ENCODE measurements at places on chromosomes 1 and 21.
A peak's percentile ranks its signal among the peaks of the same experiment; 100 is the strongest.

GRCh38 chr1:66503841-66504470 lies 30.0 kb upstream of the SGIP1 start:
- DNase-seq: no peak

GRCh38 chr1:219174460-219175211 lies 958 bp downstream of the LYPLAL1 start:
- DNase-seq: no peak

DNA sequence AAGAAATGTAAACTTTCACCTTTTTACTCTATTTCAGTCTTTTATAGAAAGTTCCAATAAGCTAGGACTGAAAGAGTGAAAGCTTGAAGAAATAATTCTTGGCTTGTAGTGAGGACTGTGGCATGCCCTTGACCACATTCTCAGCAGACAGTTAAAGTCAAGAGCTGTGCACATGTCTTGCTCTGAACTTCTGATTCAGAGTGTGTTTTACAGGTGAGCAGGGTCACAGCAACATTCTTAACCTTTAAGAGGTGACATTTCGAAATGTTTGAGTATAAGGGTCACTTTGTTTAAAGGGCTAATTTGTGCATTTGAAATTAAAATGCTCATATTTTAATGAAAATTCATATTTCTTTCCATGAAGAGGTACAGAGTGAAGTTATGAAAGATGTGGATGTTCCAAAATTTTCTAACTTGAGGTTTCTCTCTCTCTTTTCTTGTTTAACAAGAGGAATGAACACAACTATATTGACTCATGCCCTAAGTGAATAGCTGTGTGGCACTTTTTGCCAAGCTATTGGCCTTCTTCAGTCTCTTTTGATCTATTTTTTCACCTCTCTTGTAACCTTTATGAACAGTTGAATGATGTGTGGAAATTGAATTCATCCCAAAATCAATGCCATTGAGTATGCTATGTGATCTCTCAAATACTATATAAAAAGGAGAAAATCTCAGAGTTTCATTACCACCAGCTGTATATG lies 918.1 kb downstream of the ADGRL2 start:
- no peak for DNase-seq

GRCh38 chr1:216005916-216006315 lies 417.3 kb downstream of the USH2A start:
- DNase-seq: no peak

DNA sequence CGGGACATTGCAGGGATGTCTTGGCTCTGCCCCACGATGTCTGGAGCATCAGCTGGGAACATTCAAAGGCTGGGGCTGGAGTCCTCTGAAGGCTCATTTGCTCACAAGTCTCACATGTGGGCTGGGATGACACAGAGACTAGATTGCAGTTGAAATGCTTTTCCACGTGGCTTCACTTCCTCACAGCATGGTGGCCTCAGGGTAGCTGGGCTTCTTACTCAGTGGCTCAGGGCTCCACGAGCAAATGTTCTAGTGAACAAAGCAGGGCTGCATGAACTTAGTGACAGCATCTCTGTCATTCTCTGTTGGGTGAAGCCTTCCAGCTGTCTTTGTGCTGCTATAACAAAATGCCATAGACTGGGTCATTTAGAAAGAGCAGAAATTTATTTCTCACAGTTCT lies 247.0 kb upstream of the POU3F1 start:
- DNase-seq: no peak

GRCh38 chr1:2523891-2524609 lies 2.3 kb downstream of the PANK4 start:
- DNase-seq: no peak

GRCh38 chr1:26391450-26391849 lies 18.9 kb upstream of the ZNF683 start:
- no peak for DNase-seq

DNA sequence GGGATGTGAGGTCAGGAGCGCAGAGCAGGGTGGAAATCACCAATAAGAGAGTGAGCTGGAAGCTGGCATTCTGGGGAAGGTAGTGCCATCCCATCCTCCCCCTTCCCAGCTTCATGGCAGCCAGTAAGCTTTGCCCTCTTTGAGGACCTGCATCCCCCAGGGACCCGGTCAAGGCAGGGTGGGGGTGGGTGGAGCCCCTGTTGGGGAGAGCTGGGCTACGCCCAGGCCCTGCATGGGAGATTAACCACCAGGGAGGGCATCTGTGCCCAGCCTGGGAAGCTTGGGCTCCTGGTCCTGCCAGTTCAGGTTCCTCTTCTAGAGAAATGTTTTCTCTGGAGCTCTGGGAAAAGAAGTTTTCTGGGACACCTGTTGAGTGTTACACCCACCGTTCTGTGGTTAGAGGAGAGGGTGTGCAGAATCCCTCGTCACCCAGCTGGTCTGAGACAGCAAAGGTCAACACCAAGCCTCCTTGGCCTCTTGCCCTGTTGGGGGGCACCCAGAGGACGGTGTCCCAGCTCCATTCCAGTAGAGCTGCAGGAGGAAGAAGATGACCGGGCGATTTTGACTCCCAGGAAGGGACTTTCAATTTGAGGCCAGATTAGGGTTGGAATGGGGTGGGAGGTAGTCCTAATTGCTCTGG lies 30.1 kb upstream of the TENT5C start:
- DNase-seq: no peak

GRCh38 chr1:228664399-228664914 lies 70.8 kb upstream of the RHOU start:
- peak; percentile 49 for DNase-seq

GRCh38 chr21:28893687-28894086 lies 99.0 kb downstream of the LTN1 start:
- DNase-seq: no peak

DNA sequence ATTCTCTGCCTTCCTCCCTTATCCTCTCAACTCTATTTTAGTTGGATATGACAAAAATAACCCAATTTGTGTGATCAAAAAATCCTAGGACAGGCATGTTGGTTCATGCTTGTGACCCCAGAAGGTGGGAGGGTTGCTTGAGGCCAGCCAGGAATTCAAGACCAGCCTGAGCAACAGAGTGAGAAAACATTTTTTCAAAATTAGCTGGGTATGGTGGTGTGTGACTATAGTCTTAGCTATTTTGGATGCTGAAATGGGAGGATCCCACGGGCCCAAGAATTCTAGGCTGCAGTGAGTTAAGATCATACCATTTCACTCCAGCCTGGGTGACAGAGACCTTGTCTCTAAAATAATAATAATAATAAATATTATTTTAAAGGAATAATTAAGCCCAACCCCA lies 1383.1 kb upstream of the ADGRL2 start:
- DNase-seq: no peak

DNA sequence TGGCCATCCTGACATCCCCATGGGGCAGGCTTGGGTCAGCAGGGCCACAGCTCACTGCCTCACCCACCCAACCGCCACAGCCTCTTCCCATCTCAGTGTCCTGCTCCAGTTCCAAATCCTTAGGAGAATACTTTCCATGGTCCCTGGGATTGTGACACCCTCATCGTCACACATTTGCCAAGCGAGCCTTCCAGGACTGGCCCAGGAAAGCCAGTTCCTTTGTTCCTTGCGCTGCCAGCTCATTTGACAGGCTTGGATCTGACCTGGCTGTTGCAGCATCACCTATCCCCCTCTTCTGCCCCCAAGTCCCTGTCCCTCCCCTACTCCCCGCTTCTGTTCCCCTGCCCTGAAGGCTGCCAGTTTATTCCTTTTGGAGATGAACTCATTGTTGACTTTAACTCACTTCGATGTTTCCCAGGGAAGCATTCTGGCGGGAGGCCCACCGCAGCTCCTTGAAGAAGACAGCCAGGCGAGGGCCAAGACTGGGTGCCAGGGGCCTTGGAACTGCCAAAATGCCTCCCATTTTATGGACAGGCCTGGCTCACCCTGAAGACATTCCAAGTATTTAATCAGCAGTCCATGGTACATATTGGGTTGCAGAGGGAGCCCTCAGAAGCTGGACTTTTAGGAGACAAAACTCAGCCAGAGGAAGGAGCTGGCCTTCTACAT lies 10.2 kb upstream of the GNL2 start:
- no peak for DNase-seq

- no peak for DNase-seq
Observed at GRCh38 chr21:33858667-33859372, 56.8 kb downstream of the ATP5PO start.

- DNase-seq: no peak
Observed at GRCh38 chr1:19866758-19867157, 15.4 kb upstream of the OTUD3 start.

DNA sequence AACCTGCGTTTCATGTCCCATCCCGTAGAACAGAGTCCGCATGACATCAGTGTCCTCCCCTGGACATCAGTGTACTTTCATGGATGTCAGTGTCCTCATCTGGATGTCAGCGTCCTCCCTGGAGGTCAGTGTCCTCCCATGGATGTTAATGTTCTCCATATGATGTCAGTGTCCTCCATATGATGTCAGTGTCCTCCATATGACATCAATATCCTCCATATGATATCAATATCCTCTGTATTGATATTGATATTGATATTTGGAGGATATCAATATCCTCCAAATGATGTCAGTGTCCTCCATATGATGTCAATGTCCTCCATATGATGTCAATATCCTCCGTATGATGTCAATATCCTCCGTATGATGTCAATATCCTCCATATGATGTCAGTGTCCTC lies 284.9 kb downstream of the AJAP1 start:
- DNase-seq: no peak

GRCh38 chr1:19606817-19607642 lies 37.1 kb upstream of the NBL1 start:
- DNase-seq: peak; percentile 25

GRCh38 chr1:109499661-109500536 lies 6.0 kb downstream of the CYB561D1 start:
- DNase-seq: no peak

GRCh38 chr1:71106658-71107322 lies 26.0 kb upstream of the ZRANB2 start:
- no peak for DNase-seq

DNA sequence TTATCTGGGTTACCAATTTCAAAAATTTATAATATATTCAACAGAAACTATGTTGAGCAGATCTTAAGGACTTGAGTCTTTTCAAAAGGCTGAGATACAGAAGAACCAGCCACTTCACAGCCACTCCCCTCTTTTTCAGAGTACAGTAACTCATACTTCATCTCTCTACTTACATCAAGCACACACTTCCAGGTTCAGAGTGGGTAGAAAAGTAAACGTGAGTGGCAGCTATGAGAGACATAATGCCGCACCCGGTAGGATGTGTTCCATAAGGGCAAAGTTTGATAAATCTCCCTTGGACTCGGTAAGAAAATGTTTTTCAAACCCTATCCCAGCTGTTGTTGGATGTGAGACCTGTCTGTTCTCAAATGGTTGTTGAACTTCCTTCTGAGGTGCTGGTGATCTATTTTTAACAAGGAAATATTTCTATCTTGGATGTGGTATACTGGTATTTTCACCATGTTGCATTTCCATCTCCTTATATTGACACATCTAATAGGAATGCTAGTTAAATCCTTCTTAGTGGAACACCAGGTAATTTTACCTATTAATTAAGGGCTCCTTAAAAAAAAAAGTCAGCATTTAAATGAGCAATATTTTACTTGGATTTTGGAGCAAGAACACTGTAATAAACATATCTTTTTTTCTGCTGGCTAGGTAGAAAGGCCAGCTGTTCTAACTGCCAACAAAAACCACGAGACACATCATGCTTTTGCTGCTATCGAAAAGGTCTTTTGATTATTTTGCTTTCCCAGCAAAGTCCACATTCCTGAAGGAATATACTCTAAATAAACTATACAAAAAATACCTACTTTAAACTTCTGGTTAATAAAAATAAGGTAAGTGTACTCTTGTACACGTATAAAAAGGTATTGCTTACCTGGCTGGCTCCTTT lies 28.2 kb downstream of the CNN3 start:
- DNase-seq: no peak

GRCh38 chr1:160063176-160063575 lies 6.8 kb downstream of the KCNJ10 start:
- no peak for DNase-seq

GRCh38 chr1:47406966-47407365 lies 9.1 kb upstream of the FOXE3 start:
- no peak for DNase-seq

- no peak for DNase-seq
Observed at GRCh38 chr1:12220890-12221289, 8.9 kb upstream of the VPS13D start.

- no peak for DNase-seq
Observed at GRCh38 chr1:176989023-176989422, 175.5 kb downstream of the ASTN1 start.

DNA sequence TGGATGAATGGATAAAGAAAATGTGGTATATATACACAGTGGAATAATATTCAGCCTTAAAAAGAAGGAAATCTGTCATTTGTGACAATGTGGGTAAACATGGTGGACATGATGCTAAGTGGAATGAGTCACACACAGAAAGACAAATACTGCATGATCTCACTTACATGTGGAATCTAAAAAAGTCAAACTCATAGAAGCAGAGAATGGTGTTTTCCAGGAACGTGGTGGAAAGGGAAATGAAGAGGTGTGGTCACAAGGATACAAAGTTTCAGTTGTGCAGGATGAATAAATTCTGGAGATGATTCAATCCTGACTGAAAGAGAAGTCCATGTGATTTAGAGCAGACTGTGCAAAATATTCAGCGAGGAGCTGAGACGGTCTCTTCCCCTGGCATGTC lies 56.6 kb downstream of the RYR2 start:
- no peak for DNase-seq

- DNase-seq: no peak
Observed at GRCh38 chr1:11529763-11530730, 51.1 kb downstream of the DISP3 start.

DNA sequence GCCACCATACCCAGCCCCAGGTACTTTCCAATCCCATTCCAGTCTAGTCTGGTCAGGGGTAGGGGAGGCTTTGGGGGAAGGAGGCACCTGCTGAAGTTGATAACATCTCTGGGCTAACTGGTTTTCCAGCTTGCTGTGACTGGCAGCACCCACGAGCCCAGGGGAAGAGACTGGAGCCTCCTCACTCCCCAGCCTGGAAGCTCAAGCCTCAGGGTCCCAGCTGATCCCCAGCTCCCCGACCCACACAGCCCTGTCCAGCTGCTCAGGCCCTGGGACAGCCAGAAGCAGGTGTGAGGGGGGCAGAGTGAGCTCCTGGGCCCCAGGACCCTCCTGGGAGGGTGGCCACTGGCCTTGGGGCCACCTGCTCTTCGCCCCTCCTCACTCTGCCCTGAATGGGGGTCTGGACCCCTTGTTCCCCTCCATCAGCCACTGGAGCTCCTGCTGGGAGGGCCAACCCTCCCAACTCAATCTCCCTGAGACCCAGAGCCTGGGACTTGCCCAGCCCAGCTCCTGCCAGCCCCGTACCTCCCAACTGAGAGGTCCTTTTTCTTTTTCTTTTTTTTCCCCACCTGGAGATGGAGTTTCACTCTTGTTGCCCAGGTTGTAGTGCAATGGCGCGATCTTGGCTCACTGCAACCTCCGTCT lies 23.5 kb upstream of the RNU1-4 start:
- DNase-seq: no peak

DNA sequence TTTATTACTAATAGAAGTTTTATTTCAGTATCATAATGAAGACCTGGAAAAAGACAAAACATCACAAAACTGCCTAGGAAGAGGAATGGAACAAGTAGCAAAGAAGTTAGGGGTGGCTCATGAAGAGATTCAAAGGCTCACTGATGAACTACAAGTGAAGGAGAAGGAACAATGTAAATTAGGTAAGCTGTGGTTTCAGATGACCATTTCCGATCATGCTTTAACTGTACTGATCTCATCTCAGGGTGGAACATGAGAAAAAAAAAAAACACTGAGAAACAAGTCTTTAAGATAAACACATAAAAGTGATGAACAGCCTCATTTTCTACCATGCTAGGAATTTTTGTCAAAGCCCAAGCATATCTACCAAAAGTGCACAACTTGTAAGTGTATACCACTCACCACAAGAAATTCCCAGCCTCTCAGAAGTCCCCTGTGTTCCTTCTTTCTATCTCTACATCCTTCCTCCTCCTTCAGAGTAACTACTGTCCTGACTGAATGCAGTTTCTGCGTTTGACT lies 19.6 kb downstream of the CCDC30 start:
- no peak for DNase-seq
